ENCODE measurements at places on chromosomes 1 and 21. TPM values are rescaled to one million over a fixed set of nuclear protein-coding genes. Genes with fewer than 3 reads are reported as not detected.

Gene S100A10
- 178 TPM for total RNA-seq

Gene B3GALT5
- total RNA-seq, result 0.25 TPM

- no peak for DNase-seq
These were observed 116.9 kb downstream of the DUSP10 start for GRCh38 chr1:221625026-221625425.

Gene IL10
- 1.0 TPM for total RNA-seq

Gene C1orf87
- not detected for total RNA-seq

Gene TAF12
- 23.7 TPM for total RNA-seq

Gene NRAS
- 8.8 TPM for total RNA-seq

GRCh38 chr1:226223157-226223785 is at the start of gene MIXL1:
Gene MIXL1 (plus strand): TSS chr1:226223664. CDS start chr1:226223682, 18 bp downstream.
- DNase-seq, result no peak

DNA sequence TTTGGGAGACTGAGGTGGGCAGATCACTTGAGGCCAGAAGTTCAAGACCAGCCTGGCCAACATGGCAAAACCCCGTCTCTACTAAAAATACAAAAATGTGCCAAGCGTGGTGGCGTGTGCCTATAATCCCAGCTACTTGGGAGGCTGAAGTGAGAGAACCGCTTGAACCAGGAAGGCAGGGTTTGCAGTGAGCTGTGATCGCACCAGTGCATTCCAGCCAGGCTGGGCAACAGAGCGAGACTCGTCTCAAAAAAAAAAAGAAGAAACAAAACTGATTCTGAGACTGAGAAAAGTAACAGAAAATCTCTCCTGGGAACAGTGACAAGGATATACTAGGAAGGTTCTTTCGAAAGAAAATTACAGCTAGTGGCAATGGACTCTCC is 20.9 kb downstream of the USP48 start:
- DNase-seq, result no peak

- DNase-seq, result no peak
These were observed 14.9 kb upstream of the PAQR7 start for GRCh38 chr1:25890239-25891034.

DNA sequence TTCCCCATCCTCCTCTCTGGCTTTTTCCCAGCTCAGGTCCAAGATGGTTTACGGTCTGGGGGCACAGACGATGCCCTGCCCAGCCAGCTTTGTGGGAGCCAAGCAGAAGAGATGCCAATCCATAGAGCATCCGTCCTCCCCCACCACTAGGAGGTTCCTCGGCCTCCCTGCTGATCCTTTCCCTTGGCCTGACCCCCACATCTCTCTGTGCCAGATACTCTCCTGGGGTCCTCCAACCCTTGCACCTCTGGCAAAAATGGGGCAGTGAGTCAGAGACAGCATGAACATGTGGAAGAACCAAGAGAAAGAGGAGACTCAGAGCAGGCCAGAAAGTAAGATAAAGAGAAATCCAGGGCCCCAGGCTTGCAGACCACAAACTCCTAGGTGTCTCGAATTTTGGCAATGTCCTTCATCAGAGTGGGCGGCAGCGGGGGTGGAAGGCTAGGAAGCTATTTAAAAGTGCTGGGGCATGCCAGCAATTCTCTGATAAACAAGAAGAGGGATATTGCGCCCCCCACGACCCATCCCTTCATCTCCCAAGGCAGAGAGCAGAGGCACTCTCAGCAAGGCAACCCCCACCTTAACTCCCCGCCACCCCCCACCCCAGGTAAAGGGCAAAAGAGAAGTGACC is 11.4 kb downstream of the BLACAT1 start:
- no peak for DNase-seq

Gene CELA2B
- not detected for total RNA-seq

DNA sequence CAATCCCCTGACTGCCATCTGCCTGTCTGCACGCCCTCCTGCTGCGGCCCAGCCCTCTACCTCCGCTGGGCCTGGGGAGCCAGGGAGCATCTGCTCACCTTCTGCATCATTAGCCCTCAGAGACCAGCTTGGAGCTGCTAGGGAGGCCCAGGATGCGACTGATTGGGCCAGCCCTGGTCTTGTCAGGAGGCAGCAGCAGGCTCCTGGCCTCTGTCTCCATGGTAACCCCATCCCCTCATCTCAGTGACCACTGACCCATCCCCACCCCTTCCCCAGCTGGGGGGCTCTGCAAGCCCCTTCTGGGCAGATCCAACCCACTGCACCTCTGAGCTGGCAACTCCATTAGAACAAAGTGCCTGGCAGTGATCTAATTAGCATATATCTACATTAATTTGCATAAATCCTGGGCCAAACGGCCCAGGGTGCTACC is 37.7 kb downstream of the NKAIN1 start:
- DNase-seq, result no peak

- no peak for DNase-seq
These were observed 15.5 kb upstream of the SNX27 start for GRCh38 chr1:151596166-151596953.

DNA sequence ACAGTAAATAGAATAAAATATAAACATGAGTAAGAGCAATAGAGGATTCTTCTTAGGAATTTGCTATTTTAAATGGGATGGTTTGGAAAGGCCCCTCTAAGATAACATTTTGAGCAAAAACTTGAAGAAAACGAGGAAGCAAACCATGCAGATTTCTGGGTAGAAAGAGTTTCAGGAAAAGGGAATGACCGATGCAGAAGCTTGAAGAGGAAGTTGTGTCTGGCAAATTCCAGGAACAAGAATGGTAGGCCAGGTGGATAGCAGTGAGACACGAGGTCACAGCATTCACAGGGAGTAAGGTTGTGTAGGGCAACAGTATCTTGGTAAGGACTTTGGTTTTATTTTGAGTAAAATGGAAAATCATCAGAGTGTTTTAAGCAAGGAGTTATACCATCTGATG is 108.9 kb downstream of the PEX14 start:
- no peak for DNase-seq

DNA sequence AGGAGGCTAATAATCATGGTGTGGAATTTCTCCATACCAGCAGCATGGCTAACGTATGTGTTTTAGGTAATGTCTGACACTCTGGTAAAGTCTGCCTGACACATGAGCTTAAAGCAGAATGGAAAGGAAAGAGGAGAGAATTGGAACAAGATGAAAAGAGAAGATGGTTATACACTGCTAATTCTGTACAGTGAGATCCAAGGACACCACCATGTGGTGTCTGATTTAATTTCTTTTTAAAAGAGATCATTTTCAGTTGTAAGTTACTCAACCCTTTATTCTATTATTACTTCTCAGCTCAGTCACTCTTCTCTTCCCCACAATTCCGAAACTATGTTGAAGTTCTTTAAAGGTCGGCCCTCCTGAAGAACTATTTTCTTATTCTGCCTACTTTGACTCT is 15.6 kb downstream of the PRKAB2 start:
- no peak for DNase-seq

DNA sequence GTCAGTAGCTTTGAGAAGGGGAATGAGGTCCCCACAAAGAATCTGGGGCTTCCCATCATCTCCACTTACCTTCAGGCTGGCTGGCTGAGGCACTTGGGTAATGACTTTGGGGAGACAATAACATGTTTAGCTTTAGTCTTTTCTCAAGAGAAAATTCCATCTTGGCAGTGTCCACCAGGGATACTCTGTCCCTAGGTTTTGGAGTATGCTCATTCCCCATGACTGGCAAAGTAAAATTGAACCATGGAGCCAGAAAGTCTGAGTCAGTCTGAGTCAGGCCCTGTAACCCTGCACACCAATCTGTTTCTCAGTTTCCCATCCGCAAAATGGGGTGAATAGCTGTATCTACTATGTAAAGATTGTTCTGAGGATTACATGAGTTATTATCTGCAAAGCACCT is 28.2 kb downstream of the RUNX1 start:
- no peak for DNase-seq

DNA sequence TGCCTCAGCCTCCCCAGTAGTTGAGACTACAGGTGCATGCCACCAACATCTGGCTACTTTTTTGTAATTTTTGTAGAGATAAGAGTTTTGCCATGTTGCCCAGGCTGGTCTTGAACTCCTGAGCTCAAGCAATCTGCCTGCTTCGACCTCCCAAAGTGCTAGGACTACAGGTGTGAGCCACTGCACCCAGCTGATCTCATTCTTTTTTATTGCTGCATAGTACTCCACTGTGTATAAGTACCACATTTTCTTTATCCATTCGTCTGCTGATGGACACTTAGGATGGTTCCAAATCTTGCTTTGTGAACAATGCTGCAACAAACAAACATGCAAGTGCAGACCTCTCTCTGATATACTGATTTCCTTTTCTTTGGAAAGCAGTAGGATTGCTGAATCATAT is 59.5 kb downstream of the UROD start:
- DNase-seq, result no peak

Gene FALEC
- total RNA-seq, result 0.70 TPM

GRCh38 chr1:208219098-208219658 is 25.0 kb downstream of the PLXNA2 start:
- no peak for DNase-seq

- DNase-seq, result no peak
These were observed 116.1 kb downstream of the SPATA17 start for GRCh38 chr1:217747156-217747769.
